ENCODE measurements at places on chromosomes 6 and 20.

- DNase-seq = no peak
Measured at GRCh38 chr6:42572523-42572922, 8.7 kb downstream of the UBR2 start.

- DNase-seq = no peak
Measured at GRCh38 chr6:126553854-126554253, 213.9 kb downstream of the CENPW start.

DNA sequence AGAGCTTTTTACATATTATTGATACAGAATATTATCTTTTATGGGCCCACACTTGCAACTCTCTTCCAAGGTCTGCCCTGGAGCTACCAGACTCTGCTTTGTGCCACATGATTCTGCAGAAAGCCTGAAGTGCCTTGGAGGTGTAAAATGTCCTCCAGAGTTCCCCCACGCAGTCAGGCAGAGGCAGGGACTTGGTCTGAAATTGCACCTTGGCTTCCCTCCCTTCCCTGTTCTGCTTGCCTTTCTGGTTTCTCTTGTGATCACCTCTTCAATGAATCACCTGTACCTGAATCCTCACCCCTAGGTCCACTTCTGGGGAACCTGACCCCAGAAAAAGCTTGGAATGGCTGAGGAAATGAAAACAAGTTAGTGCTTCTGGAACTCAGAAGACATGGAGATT is 43.0 kb upstream of the TGM2 start:
- DNase-seq = no peak

GRCh38 chr20:63363013-63363957 is 2.1 kb upstream of the CHRNA4 start:
- DNase-seq = no peak

GRCh38 chr6:105896821-105897095 is 189.4 kb upstream of the PRDM1 start:
- no peak for DNase-seq

GRCh38 chr6:138654715-138655634 is 118.6 kb upstream of the CCDC28A start:
- DNase-seq = peak; percentile 40

GRCh38 chr6:138795809-138796603 is at the start of gene ECT2L:
Gene ECT2L, plus strand, starts transcription at chr6:138796087. Its CDS starts 17,188 bp downstream, at chr6:138813275.
- DNase-seq = no peak

DNA sequence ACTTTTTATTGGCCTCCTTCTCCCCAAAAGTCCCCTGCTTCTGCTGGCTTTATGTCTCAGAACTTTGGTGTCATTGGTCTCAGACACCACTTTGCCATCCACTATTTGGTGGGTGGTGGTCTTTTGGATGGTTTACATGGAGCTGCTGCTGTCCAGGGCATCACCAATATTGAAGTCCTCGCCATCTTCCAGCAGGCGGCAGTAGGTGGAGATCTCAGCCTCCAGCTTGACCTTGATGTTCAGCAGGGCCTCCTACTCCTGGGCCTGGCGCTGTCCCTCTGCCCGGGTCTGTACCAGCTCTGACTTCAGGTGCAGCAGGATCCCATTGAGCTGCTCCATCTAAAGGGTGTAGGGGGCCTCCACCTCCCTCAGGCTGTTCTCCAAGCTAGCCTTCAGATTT is 148.4 kb upstream of the FOXA2 start:
- DNase-seq = no peak

- DNase-seq = no peak
Measured at GRCh38 chr6:101477436-101477835, 83.9 kb downstream of the GRIK2 start.

DNA sequence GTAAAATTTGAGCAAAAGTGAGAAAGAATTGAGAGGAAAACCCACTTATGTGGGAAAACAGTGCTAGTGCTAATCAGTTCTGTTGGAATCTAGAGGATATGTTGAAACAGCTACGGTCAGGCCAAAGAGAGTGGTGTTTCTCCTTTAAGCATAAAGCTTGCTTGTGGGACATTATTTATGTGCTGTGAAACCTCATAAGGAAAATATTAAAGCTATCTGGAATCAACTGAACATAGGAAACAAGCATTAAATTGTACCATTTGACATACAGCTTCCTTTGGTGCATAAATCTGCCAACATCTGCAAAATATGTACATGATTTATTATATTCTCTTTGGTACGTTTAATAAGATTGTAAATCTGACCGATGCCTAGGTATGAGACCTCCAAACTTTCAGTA is 182.5 kb upstream of the PDE10A start:
- DNase-seq = no peak

GRCh38 chr6:116562614-116563013 is 8.7 kb upstream of the RWDD1 start:
- DNase-seq = no peak

- no peak for DNase-seq
Measured at GRCh38 chr6:15025446-15025845, 220.4 kb upstream of the JARID2 start.

- no peak for DNase-seq
Measured at GRCh38 chr20:63536241-63536977, 767 bp downstream of the PTK6 start.

- peak; percentile 33 for DNase-seq
Measured at GRCh38 chr20:20360464-20360863, 7.4 kb upstream of the INSM1 start.

DNA sequence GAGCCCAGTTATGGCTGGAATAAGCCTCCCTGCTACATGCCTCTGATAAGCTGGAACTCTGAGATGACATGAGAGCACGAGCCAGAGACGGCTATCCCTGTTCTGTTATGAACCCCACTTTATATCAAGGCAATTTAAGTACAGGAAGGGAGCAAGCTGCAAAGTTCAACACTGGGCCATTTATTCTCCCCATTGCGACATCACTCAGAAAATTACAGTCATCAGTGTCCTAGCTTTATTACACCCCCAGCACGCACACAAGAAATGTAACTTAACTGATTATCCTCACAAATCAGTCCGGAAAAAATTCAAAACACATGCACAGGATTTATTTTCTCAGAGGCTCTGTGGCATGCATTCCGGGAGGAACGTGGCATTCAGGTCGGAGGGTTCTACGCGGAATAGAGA is 125.3 kb upstream of the SLC2A12 start:
- no peak for DNase-seq

DNA sequence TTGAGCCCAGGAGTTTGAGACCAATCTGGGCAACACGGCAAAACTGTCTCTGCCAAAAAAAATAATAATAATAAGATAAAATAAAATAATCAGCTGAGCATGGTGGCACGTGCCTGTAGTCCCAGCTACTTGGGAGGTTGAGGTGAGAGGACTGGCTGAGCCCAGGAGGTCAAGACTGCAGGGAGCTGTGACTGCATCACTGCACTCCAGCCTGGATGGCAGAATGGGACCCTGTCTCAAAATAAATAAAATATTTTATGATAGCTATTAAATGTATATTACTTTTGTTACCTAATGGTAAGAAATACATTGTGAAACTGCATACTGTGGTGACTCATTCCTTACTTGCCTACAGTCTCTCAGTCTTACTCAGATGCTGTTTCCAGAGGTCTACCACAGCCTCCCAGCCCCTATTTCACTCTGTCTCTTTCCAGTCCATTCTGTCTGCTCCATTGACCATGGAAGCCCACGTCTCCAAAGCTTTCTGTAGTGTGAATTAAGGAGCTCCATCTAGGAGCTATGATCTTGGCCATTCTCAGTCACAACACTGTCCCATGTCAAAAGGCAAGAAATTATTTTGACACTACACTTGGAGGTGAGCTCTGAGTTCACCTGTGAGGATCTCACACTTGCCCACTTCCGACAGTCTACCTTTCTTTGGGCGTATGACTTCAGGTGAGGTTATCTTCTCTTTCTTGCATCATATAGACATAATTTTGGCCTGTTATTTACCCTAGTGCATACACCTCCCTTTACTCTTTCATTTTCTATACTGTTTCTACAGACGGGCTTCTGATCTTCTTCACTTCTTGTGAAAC is 22.4 kb upstream of the SNX9 start:
- DNase-seq = no peak

GRCh38 chr20:22808628-22809027 is 224.3 kb upstream of the FOXA2 start:
- DNase-seq = no peak

DNA sequence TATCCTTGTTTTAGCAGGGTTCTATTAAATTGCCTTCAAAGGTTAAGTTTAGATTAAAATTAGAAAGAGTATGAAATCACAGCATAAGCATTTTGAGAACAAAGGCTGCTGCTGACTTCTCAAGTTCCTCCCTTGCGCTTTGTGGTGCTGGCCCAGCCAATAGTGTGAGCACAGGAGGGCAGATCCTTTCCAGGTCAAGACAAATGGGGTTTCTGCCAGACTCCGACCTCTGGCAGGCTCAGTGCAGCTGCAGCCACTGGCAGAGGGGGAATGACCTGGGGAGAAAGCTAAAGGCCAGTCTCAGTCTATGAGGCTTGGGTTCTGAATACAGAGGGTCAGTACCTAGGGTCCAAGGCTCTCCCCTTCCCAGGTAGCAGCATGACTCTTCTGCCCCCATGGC is 27.0 kb downstream of the CLIC5 start:
- DNase-seq = no peak

DNA sequence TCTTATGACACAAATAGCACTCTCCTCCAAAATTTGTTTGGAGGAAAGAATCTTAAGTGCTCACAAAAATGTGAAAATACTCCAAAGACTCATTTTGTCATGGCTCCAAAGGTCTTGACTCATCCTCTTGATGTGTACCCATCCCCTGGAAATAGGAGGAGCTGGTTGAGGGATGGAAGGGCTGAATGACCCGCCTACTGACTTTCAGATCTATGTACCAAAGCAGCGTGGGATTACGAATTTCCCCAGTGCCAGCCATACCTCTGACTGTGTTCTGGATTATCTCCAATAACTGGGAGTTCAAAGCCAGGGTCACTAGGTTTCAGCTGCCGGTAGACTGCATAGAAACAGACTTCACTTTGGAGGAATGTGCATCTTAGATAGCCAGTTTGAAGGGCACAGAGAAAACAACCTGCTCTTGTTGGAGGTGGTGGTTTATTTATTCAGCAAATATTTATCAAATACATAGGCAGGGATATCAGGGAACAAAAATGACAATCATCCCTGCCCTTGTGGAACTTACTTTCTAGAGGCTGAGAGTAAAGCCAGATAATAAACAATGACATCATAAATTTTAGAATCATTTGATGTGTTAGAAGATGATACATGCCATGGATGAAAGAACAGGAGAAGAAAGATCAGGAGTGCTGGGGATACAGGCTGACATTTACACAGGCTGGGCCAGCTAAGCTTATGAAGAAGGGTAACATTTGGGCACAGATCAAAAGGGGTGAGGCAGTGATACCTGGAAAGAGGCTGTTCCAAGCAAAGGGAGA is 246.6 kb downstream of the TBXT start:
- DNase-seq = no peak

DNA sequence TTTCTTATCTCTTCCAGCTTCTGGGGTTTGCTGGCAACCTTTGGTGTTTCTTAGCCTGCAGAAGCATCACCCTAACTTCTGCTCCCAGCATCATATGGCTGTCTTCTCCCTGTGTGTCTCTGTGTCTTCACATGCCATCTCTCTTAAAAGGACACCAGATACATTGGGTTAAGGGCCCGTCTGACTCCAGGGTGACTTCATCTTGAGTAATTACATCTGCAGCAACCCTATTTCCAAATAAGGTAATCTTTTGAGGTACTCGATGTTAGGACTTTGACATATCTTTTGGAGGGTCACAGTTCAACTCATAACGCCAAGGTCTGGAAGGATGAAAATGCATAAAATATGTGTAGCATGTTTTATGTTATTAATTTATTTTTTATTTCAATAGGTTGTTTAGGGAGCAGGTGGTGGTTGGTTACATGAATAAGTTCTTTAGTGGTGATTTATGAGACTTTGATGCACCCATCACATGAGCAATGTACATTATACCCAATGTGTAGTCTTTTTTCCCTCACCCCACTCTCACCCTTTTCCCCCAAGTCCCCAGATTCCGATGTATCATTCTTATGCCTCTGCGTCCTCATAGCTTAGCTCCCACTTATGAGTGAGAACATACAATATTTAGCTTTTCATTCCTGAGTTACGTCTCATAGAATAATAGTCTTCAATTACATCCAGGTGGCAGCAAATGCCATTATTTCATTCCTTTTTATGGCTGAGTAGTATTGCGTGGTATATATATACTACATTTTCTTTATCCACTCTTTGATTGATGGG is 131.1 kb downstream of the TBXT start:
- no peak for DNase-seq

DNA sequence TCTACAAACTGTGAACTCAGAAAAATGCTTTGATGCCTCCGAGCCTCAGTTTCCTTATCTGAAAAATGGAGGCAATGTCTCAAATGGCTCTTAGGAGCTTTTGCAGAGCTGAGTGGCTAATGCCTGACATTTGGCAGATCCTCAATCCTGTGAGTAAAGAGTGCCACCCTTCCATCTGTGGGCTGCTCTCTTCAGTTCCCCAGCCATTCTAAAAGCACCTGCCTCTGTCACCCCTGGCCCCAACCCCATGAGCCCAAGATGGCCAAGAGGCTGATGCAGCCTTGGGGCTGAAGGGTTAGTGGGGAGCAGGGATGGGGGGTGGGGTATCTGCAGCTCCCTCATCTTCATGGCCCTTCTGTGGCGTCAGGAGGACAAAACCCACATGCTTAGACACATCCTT is 14.5 kb upstream of the GUCA1A start:
- no peak for DNase-seq

DNA sequence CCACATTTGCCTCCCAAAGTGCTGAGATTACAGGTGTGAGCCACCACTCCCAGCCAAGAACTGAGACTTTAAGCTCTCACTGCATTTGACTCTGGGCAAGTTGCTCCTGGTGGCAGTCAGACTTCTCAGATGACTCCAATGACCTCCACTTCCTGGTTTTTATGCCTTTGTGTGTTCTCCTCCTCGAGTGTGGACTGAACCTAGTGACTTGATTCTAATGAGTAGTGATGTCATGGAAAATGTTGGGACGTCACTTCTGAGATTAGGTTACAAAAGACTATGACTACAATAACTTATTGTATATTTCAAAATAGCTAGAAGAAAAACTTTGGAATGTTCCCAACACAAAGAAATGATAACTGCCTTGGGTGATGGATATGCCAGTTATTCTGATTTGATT is 12.0 kb downstream of the SPINT3 start:
- no peak for DNase-seq

- DNase-seq = no peak
Measured at GRCh38 chr20:4956200-4956810, 45.0 kb downstream of the SLC23A2 start.

- no peak for DNase-seq
Measured at GRCh38 chr6:41670703-41671360, 32.6 kb downstream of the MDFI start.

DNA sequence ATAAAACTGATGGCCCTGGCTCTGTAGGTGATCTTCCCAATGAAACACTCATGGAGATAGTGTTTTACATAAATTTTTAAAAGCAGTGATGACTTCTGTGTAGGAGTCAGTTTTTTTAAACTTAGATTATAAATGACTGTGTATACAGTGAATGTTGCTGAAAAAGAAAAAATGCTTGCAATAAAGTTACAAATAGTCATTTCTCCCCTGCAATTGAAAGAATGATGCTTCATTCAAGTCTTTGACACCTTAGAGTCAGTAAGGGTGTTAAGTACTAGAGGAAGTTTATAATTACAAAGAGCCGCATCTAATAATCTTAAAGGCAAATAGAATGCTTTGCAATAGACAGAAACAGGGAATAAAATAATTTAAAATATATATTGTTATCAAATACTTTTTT is 27.6 kb downstream of the ZNF292 start:
- no peak for DNase-seq

GRCh38 chr20:1881240-1881835 is 13.9 kb upstream of the SIRPA start:
- DNase-seq = no peak

All from stimulated activated CD4-positive, alpha-beta T cell treated with anti-CD3 and anti-CD28 coated beads, TNF-alpha, amount 100 ng/mL, for 24 hours (primary cell).